ENCODE measurements at places on chromosomes 5 and 9.

DNA sequence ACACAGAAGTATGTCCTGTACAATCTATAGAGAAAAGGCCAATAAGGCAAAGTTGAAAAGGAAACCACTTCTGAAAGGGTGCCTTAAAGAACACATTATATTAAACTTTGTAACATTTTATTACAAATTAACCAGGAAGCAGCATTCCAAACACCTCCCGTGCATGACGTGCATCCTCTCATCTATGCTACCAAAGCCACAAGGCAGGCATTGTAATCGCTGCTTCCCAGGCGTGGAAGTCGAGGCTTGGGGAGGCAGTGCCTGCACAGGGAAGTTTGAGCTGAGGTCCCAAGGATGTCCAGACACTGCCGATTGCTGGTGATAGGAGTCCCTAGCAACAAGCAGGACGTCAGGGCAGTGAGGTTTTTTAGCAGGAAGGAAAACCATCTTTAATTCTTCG, 44.3 kb upstream of the BARHL1 start:
- no peak for DNase-seq

DNA sequence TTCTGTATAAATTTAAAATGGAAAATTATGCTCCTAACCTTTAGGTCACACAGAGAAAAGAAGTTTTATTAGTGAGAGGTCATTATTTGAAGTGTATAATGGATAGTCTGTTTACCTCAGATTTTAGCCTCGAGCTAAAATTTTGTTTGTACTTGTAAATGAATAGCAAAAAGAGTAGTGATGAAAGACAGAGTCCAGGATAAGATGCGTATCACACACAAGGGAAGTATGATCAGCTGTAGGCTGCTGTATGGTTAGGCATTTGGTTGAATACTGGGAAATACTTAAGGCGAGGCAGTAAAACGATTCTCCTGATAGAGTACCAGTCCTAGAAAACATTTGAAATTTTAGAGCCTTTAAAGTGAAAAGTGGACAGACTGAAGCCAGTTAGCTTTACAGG, 92.7 kb downstream of the FBXL7 start:
- no peak for DNase-seq

- DNase-seq: no peak
These were observed 394.0 kb downstream of the DMRTA1 start for GRCh38 chr9:22840641-22841040.

DNA sequence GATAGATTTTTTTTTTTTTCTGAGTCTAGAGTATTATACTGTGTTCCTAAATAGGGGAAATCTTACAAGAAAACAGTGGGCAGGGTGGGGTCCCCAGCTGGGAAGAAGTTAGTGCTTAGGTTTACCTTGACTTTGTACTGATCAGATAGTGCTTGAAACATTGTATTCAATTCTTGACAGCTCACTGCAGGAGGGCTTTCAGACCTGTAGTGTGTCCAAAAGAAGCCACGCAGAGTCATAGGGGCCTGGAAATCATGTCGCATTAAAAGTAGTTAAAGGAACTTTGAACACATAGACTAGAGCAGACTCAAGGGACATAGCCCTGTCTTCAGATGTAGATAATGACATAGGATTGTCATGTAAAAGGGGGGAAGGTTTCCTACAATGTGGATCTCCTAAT, 215.4 kb upstream of the NR4A3 start:
- no peak for DNase-seq

DNA sequence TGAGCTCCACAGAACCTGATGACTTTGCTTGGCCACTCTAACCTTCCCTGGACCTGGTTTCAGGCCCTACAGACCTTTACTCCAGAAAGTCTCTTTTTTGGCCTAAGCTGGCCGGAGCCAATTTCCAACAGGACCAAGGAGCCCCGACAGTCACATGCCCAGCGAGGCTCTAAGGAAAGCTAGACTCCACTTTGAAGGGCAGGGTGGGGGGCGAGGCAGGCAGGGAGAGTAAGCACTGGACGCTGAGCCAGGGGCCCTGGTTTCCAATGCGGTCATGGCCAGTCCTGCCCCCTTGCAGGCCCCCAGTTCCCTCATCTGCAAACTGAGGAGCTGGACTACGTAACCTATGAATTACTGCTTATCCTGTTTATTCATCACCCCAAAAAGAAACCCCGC, 65.2 kb downstream of the ADAMTS2 start:
- no peak for DNase-seq
